Ecto neural progenitor cell (in vitro differentiated cells): ENCODE measurements at places on chromosomes 3 and 15.

GRCh38 chr15:50979041-50979440, 70.6 kb downstream of the AP4E1 start:
- no peak for DNase-seq

GRCh38 chr3:83823095-83823494, 1135.7 kb upstream of the CADM2 start:
- DNase-seq = no peak

- no peak for DNase-seq
These were observed 962.3 kb upstream of the NR2F2 start for GRCh38 chr15:95368191-95368590.

- DNase-seq = no peak
These were observed 78.2 kb downstream of the GTF2E1 start for GRCh38 chr3:120820748-120821147.

- no peak for DNase-seq
These were observed 85.9 kb downstream of the DCLK3 start for GRCh38 chr3:36678216-36679013.

DNA sequence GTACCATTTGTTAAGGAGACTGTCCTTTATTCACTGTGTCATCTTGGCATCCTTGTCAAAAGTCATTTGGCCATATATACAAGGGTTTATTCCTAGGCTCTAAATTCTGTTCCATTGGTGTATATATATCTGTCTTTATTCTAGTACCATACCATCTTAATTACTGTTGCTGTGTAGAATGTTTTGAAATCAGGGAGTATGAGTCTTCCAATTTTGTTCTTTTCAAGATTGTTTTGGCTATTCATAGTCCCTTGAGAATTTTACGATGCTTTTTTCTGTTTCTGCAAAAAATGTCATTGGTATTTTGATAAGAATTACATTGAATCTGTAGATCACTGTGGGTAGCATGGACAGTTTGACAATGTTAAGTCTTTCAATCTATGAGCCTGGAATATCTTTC, 28.7 kb downstream of the PFN2 start:
- DNase-seq = no peak

DNA sequence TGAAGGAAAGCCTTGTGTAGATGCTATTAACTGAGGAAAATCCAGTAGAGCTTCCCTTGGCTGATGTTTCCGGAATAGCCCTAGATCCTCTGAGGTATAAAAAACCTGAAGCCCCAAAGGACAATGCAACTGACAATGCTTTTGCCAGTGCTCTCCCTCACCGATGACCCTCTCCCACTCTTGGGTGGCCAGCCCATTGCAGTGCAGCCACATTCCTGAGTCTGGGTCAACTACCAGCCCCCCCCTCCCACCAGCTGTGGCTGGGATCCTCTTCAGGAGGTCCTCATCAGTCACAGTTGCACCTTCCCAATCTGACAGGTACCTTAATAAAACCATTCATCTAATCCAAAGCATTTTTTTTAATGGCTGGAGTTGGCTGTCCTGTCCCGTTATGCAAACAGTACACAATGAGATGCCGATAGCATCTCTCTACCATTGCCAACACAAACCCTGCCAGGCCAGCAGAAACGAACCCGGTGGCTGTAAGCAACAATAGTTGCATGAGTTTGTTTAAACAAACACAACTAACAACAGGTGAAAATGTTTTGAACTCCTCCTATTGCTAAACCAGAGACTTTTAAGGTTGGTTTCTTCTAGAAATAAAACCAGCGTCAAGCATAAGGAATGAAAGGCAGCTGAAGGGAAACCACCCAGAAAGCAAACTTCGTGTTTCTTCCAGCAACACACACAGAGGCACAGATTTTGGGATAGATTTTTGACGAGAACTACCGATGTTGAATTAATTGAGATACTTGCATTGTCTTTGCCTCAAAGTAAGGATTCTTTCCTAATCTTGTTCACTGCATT, 128.3 kb upstream of the ARHGEF3 start:
- no peak for DNase-seq

GRCh38 chr3:174821477-174821876, 37.7 kb upstream of the NAALADL2 start:
- no peak for DNase-seq

DNA sequence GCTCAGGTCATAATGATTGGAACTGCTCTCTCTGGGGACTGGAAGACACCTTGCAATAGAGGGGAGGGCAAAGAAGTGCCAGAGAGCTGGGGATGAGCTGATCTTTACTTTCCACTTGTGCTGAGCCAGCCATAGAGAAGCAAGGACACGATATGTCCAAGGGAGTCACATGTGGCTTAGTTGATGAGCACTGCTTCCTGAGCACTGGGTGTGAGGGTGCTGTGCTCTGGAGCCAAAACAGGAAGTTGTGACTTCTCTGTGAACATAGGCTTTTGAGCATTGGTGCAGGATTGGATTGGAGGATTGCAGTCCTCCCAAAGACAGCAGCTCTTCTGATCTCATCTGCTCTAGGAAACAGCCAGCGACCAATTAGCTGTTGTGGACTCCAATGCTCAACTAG, 6.7 kb downstream of the PARP14 start:
- no peak for DNase-seq

GRCh38 chr15:28047277-28047676, 51.8 kb downstream of the OCA2 start:
- no peak for DNase-seq

DNA sequence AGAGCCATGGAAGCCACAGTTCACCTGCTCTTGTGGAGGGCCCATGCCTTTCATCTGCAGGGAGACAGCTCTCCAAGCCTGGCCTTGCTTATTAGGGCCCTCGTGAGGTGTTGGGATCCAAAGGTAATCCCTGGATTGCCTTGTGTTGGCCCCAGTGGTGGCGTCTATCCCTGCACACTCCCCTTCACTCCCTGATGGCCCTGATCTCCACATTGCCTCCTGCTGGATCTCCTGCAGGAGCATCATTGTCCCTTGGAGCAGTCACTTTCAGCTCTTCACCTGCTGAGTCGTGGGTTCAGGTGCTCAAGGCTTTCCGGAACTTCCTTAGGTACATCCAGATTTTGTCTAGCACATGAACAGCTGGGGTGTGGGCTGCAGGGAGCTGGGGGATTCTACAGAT, 7.0 kb downstream of the PPCDC start:
- no peak for DNase-seq

- DNase-seq = no peak
These were observed 19.6 kb downstream of the HEMK1 start for GRCh38 chr3:50588759-50589433.

DNA sequence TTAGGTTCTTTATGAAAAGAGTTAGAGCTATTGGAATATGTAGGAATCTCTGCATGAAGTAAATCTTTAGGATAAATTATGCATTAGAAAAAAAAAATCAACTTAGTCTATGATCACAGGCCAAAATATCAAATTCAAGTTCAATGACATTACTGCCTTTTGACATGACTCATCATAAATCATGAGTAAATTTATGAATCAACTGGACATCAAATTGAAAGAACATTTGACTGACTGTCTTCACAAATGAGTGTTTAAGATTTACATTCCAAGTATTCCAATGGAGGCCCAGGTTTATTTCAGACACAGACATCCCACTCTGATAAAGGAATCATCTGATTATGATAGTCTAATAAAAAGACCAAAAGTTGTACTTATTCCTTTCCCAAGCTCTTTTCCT, 192.8 kb upstream of the TTC14 start:
- no peak for DNase-seq

DNA sequence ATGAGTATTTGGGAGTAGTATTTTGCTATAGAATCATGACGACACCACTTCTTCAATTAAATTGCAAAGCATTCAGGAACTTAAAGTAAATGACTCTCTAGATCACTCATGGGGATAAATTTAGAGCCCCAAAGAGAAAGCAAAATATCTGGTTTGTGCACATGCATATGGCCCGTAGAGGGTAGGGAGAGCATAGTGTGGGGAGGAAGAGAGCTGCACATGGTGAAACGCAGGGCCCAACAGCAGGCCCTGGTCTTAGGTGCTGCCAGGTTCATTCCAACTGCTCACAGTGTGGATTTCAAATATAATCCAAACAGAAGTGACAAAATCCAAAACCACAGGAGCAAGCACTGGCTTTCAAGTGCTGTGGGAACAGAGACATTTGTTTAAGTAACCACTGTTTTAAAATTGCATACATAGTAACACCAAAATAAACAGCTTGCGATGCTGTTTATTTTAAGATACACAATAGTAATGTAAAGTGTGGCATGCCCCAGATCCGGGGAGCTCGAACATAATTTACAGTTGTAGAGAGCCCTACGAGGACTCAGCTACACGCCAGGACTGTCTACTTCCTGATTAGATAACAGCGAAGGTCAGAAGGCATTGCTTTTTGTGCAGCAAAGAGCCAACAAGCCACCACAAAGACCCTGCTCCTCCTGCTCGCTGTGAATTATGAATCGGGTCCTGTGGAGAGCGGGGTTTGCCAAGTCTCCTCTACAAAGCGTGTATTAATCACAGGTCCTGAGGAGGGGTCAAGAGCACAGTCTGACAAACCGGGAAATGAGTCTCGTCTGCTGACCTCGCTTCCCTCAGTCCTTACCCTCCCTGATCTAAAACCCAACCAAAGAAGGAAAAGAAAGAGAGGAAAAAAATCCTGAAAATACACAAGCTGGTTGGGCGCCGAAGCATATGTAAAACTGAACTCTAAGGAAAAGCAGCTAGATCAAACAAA, 80.6 kb downstream of the MEIS2 start:
- DNase-seq = no peak

DNA sequence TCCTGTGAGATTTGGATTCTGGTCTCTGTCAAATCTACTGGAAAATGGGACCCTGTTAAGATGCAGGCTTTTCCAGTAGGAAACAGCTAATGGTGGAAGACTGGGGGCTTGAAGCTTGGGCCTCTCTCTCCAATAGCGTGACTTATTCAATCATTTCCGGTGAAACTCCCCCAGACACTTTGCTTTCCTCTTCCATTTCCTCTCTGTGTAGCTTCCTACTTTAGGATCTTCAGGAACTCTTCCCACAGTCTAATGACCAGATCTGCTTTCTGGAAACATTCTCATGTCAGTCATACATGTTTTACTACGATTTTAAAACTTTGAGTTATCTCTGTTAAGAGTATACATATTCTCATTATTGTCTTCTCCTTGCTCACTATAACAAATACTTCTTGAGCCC, 28.0 kb upstream of the TPRG1 start:
- DNase-seq = no peak

DNA sequence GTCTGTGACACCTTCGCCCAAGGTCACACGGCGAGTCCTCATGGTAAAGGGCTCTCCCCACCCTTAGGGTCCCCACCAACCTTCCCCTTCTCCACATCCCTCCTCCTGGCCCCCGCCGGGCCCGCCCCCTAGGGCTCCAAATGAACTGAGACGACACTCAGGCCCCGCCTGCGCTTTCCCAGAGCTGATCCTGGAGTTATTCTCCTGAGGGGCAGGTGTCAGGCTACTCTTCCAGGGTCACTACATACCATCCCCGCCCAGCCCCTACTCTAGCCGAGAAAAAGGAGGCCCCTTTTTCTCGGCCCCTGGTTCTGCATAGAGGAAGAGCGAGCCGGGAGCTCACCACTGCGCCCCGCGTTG, 292 bp downstream of the USP4 start:
- DNase-seq = no peak

DNA sequence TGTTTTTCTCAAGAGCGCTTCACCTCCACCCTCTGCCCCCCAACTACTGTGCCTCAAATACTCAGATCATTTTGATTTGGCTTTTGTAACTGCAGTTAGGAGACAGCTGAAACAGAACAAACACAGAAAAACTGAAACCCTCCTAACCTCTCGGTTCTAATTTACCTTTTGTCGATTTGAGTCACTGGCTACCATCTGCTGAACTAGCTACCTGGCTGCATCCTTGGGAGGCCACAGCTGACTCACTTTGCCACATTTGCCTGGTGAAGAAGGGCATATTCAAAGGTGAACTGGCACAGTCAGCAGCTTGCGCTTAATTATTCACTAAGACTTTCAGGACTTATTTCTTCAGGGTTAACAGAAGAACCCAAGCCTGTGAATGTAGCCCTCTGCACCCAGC, 117.7 kb downstream of the FOXB1 start:
- no peak for DNase-seq
